ENCODE measurements at places on chromosomes 13 and 19. TPM values are rescaled to one million over a fixed set of nuclear protein-coding genes. Genes with fewer than 3 reads are reported as not detected.

GRCh38 chr19:13880059-13881043, 3.4 kb downstream of the NANOS3 start:
- peak; percentile 96 for DNase-seq

- DNase-seq: no peak
Measured at GRCh38 chr13:25927363-25927762, 124.5 kb downstream of the SHISA2 start.

DNA sequence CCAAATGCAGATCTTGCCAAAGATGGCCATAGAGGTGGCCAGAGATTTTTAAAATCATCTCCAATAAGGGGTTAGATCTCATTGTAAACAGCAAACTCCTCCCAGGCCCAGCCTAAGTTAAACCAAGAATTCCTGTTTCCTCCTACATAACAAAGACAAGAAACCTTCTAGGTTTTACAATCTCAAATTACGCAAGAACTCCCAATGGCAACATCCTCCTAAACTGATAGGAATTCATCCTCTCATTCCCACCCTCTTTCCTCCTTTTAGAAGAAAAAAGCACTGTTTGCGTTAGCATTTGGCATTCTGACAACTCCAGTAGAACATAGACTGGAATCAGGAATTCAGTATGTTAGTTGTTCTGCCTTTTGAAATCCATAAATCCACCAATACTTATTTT, 14.6 kb downstream of the PROSER1 start:
- DNase-seq: peak; percentile 89

DNA sequence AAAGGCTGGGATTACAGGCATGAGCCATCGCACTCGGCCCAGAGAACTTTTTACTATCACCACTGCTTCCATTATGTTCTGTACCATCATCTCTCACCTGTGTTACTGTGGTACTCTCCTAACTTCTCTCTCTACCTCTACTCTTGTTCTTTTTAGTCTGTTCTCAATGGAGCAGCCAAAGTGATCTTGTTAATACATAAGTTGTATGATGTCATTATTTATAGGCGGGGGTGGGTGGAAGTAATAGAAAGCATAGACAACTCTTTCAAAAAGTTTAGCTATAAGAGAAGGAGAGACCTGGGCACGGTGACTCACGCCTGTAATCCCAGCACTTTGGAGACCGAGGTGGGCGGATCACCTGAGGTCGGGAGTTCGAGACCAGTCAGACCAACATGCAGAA, 3.0 kb downstream of the ZNF570 start:
- no peak for DNase-seq

GRCh38 chr13:21676611-21677021, 5.7 kb downstream of the FGF9 start:
- DNase-seq: no peak

GRCh38 chr19:58356766-58357480, 3.6 kb upstream of the A1BG start:
- DNase-seq: peak; percentile 17

- no peak for DNase-seq
Measured at GRCh38 chr19:55490478-55491432, 2.5 kb downstream of the SSC5D start.

- no peak for DNase-seq
Measured at GRCh38 chr19:23436944-23437343, 41.7 kb upstream of the ZNF91 start.

- DNase-seq: no peak
Measured at GRCh38 chr19:33726756-33727155, 69.9 kb upstream of the KCTD15 start.

GRCh38 chr19:36060430-36060829, 5.7 kb downstream of the WDR62 start:
- DNase-seq: peak; percentile 72

- no peak for DNase-seq
Measured at GRCh38 chr13:103945836-103946235, 879.6 kb upstream of the SLC10A2 start.

DNA sequence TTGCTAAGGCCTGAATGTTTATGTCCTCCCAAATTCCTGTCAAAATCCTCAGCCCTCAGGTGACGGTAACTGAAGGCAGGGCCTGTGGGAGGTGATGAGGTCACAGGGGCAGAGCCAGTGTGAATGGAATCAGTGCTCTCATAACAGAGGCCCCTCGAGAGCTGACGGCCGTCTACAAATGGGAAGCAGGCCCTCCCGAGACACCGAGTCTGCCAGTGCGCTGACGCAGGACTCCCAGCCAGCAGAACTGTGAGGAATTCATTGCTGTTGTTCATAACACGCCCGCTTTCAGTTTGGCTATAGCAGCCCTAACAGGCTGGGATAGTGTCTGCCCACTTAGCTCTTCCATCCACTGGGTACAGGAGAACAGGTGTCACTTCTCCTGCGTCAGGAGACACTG, 41.2 kb downstream of the CARS2 start:
- DNase-seq: no peak

DNA sequence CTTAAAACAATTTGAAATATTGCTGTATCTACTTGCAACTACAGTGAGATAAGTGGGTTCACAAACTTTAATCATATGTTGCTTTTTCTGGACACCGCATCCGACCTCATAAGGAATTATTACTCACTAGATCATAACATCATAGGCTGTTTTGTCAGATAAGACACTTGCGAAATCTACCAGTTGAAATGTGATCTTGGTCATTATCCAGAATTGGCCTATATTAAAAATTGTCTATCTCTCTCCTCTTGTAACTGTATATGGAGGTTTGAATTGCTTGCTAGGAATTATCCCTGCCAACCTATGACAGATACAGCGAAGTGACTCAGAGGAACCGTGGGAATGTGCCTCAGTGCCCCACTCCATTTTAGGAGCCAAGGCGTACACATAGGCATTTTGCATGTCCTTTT, 117.0 kb upstream of the POSTN start:
- peak; percentile 96 for DNase-seq

- no peak for DNase-seq
Measured at GRCh38 chr13:81116461-81117282, 775.7 kb upstream of the SPRY2 start.

DNA sequence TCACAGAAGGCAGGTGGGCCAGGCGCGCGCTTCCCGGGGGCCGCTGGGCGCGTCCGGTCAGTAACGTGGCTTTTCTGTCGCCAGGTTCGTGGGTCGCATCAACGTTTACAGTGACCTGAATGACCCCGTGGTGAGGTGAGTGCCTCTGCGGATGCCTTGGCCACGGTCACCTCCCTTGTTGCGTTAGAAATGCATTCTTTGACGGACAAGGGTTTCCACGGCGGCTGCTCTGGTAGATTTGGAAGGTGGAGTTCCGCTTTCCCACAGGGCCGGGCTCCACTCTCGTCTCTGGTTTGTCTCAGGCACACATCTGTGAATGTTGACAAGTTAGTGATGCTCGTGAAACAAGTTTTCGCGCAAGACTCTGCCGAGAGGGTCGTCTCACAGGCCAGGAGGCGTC, 130.0 kb downstream of the ATP11A start:
- DNase-seq: no peak

- no peak for DNase-seq
Measured at GRCh38 chr13:59653916-59654315, 509.8 kb downstream of the DIAPH3 start.

DNA sequence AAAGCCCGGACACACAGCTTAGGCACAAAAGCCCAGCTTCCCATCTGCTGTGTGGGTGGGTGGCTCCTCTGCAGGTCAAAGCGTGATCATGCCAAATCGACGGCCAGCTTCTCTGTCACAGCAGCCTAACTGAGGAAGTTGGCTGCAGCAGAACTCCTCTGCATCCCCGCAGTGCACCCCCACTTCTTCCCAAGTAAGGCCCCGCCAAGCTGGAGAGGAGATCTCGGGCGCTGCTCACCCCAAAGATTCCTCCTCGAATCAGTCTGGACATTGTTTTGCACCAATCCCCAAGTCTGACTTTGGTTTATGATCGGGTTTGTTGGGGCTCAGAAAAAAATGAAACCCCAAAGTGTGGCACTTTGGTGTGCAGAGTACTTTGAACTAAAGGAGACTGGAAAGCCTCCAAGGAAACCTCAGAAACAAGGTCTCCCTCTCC, 19.7 kb upstream of the CPB2 start:
- DNase-seq: no peak

DNA sequence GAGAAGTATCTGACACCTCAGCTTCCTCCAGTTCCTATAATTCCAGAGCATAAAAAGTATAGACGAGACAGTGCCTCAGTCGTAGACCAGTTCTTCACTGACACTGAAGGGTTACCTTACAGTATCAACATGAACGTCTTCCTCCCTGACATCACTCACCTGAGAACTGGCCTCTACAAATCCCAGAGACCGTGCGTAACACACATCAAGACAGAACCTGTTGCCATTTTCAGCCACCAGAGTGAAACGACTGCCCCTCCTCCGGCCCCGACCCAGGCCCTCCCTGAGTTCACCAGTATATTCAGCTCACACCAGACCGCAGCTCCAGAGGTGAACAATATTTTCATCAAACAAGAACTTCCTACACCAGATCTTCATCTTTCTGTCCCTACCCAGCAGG, 3.1 kb downstream of the KLF5 start:
- DNase-seq: no peak

GRCh38 chr13:44306371-44307192, 67.0 kb upstream of the SERP2 start:
- DNase-seq: peak; percentile 93

GRCh38 chr13:73991884-73992283, 142.3 kb downstream of the KLF12 start:
- DNase-seq: no peak

DNA sequence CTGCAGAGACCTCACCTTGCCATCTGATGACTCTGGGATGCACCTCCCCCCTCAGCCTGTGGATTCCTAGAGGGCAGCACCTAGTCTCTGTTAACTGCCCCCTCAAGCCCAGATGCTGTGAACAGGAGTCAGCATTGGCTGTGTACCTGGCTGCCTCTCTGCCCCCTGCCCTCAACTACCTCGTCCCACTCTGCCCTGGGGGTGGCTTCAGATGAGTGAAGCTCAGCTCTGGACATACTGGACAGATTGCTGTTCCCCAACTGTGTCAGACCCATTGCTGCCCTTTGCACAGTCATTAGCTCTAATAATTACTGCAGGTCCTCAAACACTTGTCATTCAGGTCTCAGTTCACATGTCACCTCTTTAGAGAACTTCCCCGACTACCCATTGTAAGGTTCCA, 182.1 kb upstream of the TSHZ3 start:
- DNase-seq: no peak

DNA sequence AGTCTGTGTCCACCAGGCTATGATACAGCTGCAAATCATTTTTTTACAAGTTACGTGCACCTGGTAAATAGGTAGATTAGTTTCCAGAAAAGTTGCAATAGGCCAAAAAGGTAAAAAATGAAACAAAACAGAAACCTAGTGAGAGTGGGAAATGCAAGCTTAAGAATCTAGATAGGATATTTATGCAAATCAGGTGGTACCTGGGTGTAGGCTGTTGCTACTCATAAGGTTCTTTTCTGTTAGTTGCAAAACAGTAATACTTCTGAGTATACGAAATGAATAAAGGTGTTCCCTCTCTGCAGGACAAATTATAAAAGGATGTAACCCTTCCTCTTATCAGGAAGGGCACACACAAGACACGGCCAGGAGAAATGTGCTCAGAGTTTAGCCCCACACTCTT, 97.9 kb downstream of the UGGT2 start:
- DNase-seq: no peak

DNA sequence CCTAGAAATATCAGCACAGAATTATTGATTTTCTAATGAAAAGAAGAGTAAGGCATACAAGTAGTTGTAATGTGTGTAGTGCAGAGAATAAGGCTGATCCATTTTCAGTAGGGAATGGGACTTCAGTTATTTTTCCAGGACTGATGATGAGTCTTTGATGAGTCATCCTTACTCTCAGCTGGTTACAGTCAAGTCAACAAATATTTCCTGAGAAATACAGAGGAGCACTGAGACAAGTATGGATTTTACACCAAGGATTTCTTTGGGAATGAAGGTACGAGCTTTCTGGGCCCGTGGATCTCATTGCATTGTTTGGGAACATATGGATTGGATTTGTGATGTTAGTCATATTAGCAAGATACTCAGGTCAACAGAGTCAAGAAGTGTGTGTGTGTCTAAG, 502.7 kb downstream of the FGF9 start:
- DNase-seq: peak; percentile 27

- DNase-seq: no peak
Measured at GRCh38 chr13:44676534-44676933, 100.4 kb upstream of the TSC22D1 start.

GRCh38 chr19:36771261-36772231, 1.1 kb downstream of the ZNF850 start:
- peak; percentile 96 for DNase-seq

DNA sequence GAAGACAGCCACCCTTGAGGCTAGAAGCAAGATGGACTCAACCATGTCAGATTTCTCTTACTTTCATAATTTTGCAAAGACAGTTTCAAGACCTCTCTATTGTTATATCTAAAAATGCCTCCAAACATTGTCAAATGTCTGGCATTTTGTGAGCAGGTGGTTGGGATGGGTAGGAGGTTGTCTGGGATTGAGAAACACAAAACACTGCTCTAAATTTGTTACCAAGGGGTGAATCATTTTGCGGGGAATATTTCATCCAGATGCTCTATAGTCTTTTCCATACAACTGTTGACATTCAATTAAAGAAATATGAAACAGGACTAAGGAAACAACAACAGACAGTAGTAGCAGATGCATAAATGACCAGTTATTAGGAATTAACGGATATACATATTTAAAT, 208.2 kb downstream of the ITGBL1 start:
- DNase-seq: no peak

GRCh38 chr19:53576941-53577653, 39.2 kb downstream of the ZNF331 start:
- no peak for DNase-seq

GRCh38 chr19:2495130-2495641, 19.3 kb downstream of the GADD45B start:
- peak; percentile 77 for DNase-seq

DNA sequence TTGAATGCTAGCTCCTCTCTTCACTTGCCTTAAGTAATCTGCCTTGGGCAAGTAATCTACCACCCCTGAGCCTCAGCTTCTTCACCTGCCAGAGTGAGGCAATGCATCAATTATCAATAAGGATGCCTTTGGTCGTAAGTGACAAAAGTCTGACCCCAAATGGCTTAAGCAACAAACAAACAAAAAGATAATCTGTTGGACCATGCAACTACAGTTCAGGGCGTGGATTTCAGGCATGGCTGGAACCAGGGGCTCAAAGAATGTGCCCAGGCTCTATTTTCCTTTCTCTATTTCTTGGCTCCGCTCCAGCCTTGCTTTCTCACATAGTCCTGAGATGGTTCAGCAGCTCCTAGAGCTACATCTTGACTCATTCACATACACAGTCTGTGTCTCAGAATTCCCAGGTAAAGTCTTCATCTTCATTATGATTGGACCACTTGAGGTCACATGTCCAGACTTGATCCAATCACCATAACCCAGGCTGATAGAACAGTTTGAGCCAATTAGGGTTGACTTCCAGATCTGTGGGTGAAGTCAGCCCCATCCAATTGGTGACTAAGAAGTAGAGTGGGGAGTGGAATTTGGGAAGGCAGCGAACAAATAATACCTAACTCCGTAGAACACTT, 29.6 kb downstream of the ACSBG2 start:
- no peak for DNase-seq

C19orf73 gene
- total RNA-seq: 0.32 TPM

NLRP12 gene
- total RNA-seq: not detected

C19orf38 gene
- total RNA-seq: not detected

FUT3 gene
- under 0.01 TPM for total RNA-seq

TMEM145 gene
- total RNA-seq: not detected

NLRP5 gene
- total RNA-seq: not detected

PNMA8A gene
- total RNA-seq: 0.97 TPM

SOX1 gene
- total RNA-seq: not detected

SIGLEC12 gene
- total RNA-seq: not detected

SPACA4 gene
- not detected for total RNA-seq

CBARP gene
- total RNA-seq: 6.0 TPM

ZNF470 gene
- total RNA-seq: 3.9 TPM

ATP11A gene
- 5.8 TPM for total RNA-seq

DAPK3 gene
- total RNA-seq: 213 TPM
